AG09319 (cell line): ENCODE measurements at places on chromosomes 1 and 21.

- no peak for DNase-seq
Observed at GRCh38 chr1:161017756-161018630, 3.0 kb downstream of the F11R start.

GRCh38 chr1:221284028-221284427 lies 404.8 kb downstream of the HLX start:
- DNase-seq = no peak

DNA sequence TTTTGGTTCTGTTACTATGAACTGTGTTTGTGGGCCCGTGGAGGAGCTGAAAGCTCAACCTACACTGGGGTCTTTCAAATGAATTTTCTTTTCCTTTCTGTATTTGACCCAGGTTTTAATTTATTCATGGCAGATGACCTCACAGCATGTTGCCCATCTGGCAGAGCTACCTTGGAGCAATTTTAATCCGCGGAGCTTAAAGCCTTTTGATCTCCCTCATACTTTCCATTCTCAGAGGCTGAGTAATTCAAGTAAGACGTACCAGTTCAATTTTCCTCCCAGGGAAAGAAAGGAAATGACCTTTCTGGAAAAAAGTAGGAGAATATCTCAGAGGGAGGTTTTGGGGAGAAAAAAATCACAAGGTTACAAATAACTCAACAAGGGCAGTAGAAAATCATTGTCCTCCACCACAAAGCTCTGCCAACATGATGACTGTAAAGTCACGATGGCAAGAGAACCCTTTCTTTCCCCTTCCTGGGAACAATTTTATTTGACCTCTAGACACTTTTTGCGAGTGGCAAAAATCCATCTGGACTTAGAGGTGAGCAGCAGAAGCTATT lies 21.6 kb upstream of the PCP4 start:
- no peak for DNase-seq

GRCh38 chr1:65357291-65357960 lies 48.1 kb downstream of the DNAJC6 start:
- no peak for DNase-seq

GRCh38 chr21:15809818-15810217 lies 80.0 kb downstream of the USP25 start:
- peak; percentile 7 for DNase-seq

DNA sequence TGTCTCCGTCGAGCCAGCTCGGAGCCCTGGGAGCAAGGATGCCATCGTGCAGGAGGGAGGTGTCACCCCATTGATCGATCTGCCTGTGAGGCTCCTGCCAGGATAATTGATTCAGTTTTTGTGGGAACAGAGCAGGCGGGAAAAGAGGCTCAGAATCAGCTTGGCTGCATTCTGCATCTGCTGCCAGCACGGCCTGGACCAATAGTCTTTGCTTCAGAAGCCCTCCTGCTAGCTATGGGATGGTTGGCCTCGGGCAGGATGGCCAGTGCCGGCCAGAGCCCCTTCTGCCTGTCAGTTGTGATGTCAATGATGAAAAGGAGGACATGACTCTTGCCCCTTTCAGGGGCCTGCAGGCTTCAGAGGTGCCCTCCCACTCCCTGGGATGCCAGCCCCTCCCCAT lies 39.6 kb downstream of the PTPRF start:
- DNase-seq = no peak

DNA sequence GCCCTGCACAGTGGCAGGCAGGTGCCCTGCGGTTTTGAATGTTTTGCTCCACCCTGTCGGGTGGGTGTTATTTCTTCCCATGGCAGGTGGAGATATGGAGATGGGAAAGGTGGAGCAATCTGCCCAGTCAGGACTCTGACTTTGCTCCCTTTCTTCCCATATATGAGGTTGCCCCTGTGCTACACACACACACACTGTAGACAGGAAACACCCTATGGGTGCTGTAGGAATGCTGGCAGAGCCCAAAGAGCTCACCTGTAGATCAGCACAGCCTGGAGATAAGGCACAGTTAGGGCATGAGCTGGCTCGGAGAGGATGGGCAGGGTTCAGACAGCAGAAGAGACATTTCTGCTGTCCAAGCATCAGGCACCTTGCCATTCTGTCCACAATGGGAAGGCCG lies 246.0 kb upstream of the AJAP1 start:
- DNase-seq = no peak

- no peak for DNase-seq
Observed at GRCh38 chr1:224253721-224254120, 70.7 kb downstream of the DEGS1 start.

DNA sequence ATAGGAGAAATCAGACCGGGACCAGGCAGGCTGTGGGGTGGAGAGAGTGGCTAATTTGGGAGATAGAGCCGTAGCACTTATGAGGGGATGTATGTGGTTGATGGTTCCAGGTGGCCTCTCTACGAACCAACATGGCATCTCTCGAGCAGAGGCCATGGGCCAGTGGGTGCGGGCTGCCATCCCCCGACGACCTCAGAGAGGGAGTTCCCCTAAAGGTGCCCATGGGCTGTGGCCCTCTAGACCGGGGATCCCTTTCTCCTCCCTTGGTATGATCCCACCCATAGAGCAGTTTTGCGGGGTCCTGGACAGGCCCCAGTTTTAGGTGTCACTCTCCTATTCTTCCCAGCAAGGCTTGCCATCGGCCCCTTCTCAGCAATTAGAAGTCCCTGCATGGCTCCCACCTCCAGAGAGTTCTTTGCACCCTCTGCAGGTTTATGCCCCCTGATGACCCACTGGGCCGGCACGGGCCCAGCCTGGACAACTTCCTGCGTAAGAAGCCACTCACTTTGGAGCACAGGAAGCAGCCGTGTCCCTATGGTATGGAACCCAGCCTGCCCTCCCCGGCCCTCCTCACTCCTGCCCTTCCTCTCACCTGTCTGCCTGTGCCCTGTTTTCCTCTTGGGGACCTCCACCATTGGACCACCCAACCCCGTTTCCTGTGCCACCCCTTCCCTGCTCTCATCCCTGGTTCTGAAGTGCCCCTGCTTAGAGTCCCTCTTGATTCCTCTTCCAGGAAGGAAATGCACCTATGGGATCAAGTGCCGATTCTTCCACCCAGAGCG lies 7.8 kb downstream of the ZC3H12A start:
- no peak for DNase-seq

DNA sequence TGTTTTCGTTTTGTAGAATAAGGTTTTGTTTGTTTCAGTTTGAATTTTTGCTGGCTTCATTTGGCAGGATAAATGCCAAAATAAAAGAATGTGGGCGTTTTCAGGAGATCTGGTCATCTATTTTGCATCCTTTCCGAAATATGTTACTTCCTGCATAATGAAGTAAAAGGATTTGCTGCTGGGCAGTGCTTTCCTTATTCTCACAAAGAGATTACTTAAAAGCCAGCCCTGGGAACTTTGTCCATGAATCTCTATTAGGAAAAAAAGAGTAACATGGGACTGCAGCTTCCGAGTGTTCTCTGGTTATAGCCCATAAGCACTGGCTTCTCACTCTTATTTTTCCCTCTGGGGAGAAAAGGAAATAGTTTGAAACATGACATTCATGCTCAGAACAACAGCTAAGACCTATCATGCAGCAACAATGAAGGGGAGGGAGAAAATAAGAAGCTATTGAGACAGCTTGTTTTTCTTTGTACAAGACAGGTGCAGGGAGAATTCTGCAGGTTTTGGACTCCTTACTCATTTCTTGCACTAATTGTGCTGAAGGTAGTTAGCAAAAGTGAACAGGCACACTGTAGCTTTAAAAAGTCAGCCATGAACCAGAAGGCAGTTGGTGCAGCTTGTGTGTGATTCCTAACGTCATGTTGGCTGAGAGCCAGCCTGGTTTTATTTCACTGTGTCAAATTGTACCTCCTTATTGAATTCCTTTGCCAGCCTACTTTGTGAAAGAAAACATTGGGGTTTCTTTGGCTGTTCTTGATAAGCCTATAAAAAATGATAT lies at the start of gene SAMD13:
TSS of gene SAMD13 (plus strand) at position 705 of the 781 bp plus-strand sequence. CDS start 1,527 bp downstream, outside the sequence.
- DNase-seq = no peak

DNA sequence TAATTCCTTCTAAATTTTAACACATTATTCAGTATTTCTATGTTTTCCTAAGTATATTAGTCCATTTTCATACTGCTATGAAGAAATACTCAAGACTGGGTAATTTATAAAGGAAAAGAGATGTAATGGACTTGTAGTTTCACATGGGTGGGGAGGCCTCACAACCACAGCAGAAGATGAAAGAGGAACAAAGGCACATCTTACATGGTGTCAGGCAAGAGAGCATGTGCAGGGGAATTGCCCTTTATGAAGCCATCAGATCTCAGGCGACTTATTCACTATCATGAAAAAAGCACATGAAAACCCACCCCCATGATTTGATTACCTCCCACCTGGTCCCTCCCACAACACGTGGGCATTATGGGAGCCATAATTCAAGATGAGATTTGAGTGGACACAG lies 15.6 kb downstream of the GBP5 start:
- no peak for DNase-seq

DNA sequence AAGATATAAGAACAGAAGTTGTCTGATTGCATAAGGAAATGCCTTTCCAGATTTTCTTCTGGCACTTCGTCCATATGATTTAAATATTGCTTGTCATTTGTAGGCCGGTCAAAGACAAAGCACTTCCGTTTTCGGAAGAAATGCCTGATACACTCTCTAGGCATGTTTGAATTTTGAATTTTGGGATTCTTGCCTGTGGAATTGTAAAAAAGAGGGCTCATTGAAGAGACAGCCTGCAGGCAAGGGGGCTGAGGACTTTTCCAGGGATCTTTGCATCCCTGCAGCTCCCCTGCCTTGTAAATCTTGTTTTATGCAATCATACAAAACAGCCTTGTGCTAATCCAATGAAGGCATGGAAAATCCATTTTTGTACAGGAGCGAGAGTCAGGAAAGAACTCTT lies 7.4 kb downstream of the GBP4 start:
- no peak for DNase-seq
